NCI-H2171 treated with DMSO at 0.1 percent for 48 hours (cell line): ENCODE measurements at places on chromosomes 3 and 15.

DNA sequence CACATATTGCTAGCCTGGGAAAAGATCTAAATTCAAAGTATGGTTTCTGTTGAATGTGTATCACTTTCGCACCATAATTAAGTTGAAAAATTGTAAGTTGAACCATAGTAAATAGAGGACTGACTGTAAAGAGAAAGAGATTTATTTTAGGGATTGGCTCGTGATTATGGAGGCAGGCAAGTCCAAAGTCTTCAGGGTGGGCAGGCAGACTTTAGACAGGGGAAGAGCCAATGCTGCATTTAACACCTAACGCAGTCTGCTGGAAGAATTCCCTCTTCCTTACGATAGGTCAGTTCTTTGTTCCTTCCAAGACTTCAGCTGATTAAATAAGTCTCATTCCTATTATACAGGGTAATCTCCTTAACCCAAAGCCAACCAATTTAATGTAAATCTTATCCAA, 15.8 kb downstream of the C3orf85 start:
- DNase-seq = no peak

DNA sequence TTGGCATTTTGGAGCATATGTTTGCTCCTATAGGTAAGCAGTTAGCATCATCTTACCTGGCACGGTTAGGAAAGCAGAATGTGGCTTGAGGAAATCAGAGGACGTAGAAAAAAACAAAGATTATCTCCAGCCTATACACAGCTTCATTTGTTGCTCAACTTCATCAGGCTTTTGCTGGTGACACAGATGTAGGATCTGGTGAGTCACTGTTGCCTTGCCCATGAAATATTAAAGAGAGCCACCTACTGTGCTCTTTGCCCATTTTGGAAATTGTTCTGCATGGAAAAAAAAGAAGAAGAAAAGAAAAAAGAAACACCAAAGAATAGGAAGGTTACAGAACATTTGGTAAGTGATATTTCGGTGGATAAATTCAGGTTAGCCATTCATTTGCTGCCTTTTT, 3.8 kb downstream of the IL1RAP start:
- no peak for DNase-seq

GRCh38 chr15:43151688-43152087, 18.3 kb downstream of the TMEM62 start:
- DNase-seq = no peak

- peak; percentile 30 for DNase-seq
Observed at GRCh38 chr15:46892621-46893160, 824.6 kb upstream of the SEMA6D start.

GRCh38 chr3:42685363-42685881, at the start of gene KLHL40:
Gene KLHL40 (plus strand): TSS chr3:42685537. CDS start chr3:42685619, 82 bp downstream.
- no peak for DNase-seq

DNA sequence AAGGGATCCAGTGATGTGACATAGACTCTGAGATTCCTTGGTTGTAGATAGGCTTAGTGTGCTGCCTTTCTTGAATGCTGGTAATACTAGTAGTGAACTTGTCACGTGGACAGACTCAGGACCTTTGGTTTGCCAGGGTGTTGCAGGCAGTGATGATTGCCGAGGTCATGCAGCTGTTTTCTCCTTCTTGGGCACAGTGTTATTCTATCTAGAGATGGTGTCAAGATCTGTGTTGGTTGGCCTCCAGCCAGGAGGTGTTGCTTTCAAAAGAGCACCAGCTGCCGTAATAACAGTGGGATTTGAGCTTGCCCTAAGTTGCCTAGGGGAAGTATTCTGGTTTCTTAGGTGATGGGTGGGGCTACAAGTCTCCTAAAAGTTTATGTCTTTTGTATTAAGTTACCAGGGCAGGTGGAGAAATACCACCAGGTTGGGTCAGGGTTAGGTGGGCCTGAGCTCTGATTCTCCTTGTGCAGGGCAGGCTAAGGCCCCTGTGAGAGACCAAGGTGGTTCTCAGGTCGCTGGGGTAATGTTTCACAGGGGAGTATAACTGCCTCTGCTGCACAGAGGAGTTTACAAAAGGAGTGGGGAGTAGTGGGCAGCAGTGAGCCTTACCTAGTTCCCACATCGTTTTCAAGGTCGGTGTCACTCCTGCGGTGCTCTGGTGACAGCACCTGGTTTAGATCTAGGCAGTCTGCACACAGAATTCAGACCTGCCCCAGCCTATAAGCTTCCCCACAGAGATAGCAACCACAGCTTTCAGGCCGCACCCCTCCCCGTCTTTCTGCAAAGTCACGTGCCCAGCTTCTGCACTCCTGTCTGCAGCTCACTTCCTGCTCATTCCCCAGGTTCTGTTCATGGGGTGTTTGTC, 350.3 kb downstream of the DOCK3 start:
- DNase-seq = peak; percentile 90

- DNase-seq = no peak
Observed at GRCh38 chr15:56893364-56893678, 25.1 kb upstream of the TCF12 start.

DNA sequence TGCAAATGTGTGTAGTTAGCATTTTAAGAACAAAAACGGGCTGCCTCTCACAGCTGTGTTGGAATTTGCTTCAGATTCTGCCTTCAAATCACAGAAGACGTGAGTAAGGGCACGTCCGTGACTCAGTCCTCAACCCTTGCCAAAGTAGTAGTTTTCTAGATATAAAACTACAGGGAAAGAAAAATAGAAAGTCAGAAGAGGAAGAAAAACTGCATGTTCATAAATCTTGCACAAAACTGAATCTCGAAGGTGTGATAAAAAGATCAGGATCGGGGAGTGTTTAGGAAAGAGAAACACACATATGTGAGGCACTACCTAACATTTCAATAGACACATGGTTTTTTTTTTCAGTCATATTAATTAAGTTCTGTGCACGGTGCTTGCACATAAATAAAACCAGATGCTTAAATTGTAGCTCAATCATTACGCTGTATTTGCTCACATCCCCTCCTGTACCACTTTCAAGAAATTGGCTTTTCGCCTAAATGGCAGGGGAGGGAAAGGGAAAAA, 71.7 kb downstream of the P3H2 start:
- peak; percentile 68 for DNase-seq

GRCh38 chr3:23377928-23378672, 175.0 kb downstream of the UBE2E2 start:
- DNase-seq = no peak

- no peak for DNase-seq
Observed at GRCh38 chr15:88127432-88127790, 129.1 kb downstream of the NTRK3 start.

- no peak for DNase-seq
Observed at GRCh38 chr3:182785756-182786155, 7.5 kb upstream of the ATP11B start.

DNA sequence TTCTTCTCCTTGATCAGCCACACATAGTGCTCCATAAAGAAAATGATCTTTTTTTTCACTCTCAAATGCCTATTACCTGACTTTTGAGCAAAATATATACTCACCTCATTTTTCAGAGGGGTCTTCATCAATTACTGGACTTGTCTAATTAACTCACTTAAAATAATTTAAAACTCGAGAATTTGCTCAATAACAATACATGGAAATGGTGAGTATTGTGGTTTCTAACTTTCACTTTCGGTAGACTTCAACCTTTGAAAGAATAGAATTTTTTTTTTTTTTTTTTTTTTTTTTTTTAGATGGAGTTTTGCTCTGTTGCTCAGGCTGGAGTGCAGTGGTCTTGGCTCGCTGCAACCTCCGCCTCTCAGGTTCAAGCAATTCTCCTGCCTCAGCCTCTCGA, 17.7 kb upstream of the EPHB1 start:
- DNase-seq = no peak

- DNase-seq = no peak
Observed at GRCh38 chr3:192921793-192922192, 4.1 kb upstream of the MB21D2 start.

- peak; percentile 74 for DNase-seq
Observed at GRCh38 chr3:123652342-123652984, 67.6 kb upstream of the HACD2 start.

GRCh38 chr3:44511238-44511566, 33.7 kb upstream of the ZNF445 start:
- no peak for DNase-seq

DNA sequence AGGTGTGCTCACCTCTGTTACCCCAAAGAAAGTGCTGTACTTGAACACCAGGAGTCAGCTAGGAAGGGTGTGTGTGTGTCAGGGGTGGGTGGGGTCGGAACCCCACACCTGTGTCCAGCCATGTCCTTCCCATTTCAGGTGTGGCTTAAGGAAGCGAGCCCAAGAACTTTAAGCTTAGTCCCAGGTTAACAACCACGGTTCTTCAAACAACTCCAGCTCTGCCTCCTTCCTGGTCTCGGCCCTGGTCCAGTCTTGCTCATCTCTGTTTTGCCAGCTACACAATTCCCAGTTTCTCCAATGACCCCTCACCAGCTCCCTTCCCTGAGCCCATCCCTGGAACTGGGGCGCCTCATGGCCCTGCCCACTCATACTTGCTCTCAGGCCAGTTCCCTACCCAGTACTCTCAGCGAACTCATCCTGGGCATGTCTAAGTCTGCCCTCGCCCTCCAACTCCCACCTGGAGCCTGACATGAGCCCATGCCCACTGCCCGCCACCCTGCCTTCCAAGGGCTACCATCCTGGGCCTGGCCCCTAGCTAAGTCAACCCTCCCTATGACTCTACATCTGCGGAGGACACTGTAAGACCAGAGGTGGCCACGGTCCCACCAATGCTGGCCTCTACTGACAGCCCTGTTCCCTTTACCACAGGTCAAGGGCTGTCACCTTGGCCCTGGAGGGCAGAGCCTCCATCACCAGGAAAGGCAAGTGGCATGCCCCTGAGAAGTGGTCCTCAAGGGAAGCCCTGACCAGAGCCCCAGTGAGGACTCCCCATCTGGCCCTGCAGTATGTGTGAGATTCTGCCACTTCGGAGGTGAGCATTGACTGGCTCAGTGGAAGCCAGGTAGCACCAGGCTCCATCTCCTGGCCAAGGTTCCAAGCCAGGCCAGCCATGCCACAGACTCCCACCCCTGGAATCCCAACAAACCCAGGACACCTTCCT, 9.2 kb downstream of the POC1A start:
- DNase-seq = no peak

DNA sequence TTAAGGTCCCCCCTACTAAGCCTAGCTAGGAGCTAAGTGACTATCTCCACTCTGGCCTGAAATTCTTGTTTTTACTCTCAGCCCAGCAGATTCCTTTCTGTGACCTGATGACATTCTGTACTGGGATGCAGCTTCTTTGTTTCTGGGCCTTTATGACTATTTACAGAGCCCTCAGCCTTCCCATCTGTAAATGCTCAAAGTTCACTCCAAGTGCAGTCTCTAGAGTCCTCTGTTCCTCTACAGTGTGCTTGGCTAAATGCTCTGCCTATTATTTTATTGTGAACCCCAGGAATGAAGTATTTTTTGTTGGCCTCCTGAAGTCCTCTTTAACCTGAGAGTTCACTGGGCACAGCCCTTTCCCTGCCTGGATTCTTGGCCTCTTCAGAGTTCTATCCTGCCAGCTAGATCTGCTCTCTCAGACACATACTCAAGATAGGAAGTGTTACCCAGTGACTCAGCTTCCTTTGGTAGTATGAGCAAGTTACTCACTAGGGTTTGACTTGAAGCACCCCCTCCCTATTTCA, 278.1 kb upstream of the P2RY1 start:
- DNase-seq = no peak

DNA sequence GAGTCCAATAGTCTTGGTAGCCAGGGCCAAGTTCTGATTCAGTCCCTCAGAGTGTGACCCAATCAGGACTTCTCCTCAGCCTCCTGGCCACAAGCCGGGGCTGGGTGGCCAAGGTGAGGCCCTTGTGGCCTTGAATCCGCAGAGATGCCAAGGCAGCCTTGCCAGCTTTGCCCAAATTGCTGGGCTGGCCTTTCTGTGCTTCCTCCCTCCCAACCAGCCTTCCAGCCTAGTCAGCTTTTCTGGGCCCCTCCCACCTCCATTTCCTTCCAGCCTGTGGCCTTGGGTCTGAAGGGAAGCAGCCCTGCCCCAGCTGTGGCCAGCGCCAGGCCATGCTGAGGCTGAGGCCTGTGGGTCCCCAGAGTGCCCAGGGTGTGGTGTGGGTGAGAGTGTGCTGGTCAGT, 34.3 kb upstream of the ANKDD1A start:
- DNase-seq = no peak

GRCh38 chr15:65847989-65848388, 21.3 kb upstream of the RAB11A start:
- no peak for DNase-seq

- DNase-seq = no peak
Observed at GRCh38 chr3:71160785-71161546, 422.6 kb downstream of the FOXP1 start.

DNA sequence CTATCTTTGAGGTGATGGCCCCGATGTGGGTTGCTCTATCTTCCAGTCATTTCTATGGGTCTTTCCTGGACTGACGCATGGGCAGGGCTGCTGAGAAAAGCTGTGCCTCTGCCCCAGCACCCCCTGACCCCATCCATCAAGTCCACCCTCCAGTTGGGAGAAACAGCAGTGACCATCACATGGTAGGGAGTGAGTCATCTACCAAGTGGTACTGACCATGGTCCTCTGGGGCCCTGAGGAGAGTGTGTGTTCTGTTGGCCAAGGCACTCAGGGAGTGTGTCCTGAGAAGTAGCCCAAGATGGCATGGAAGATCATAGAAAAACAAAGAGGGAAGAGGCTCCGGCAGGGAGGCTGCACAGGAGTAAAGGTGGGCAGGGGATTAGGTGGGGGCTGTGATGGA, 1.6 kb upstream of the DNAH1 start:
- no peak for DNase-seq

DNA sequence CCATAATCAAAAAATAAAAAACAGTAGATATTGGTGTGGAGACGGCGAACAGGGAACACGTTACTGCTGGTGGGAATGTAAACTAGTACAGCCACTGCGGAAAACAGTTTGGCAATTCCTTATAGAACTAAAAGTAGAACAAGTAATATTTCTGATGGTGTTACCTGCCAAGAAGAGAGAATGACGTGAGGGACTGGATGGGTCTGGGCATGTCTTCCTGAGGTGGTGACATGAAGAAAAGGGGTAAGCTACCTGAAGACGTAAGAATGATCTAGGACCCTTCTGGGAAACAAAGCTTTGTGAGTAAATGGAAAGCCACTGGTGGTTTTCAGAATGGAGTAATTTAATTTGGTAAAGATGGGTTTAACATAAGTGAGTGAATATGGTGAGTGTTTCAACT, 19.4 kb upstream of the PLOD2 start:
- no peak for DNase-seq

- DNase-seq = no peak
Observed at GRCh38 chr15:66644869-66645268, 57.2 kb upstream of the SMAD6 start.

GRCh38 chr3:177714945-177715344, 517.7 kb upstream of the TBL1XR1 start:
- no peak for DNase-seq

GRCh38 chr3:140023616-140024530, 88.9 kb downstream of the CLSTN2 start:
- DNase-seq = peak; percentile 80

- DNase-seq = no peak
Observed at GRCh38 chr3:161305095-161305991, 66.0 kb downstream of the SPTSSB start.

DNA sequence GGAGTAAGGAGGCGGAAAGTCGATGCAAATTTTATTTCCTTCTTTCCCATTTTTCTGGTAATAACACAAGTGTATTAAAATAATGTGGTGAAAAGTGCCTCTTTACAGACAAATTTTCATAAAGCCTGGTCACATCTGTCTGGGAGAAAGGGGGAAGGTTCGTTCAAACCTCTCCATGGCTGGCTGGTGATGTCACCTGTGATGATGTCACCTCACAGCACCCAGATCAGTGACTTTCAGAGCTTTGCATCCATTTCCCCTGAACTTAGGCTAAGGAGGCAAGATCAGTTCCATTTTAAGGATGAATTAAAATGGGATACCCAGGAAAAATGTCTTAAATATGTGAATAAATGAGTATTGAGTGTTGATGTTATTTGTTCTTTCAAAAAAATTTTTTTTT, 34.1 kb downstream of the ATP10A start:
- DNase-seq = no peak

- no peak for DNase-seq
Observed at GRCh38 chr15:90035095-90035839, 34.1 kb downstream of the ZNF710 start.
